Stimulated activated CD4-positive, alpha-beta T cell treated with anti-CD3 and anti-CD28 coated beads, Interleukin-12 subunit alpha, Interleukin-12 subunit beta, amount 100 ng/mL, for 4 hours (primary cell): ENCODE measurements at places on chromosomes 13 and 19.

DNA sequence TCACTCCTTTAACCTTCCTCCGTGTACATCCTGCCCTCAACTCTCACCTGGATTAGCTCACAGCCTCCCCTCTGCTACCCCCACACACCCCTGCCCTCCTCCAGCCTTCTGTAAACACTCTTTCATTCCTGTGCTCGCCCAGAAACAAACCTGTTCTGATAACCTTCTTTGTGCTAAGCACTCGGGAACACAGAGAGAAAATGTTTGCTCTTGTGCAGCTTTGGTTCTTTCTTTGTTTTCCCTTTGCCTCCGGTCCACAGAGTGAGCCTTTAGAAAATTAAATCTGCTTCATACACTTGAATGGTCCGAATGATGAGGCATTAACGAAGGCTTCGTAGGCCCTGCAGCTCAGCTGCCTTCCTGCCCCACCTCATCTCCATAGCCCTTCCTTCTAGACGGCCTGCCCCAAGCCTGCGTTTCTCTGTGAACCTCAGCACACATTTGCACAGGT, 6.6 kb upstream of the ZDHHC20 start:
- DNase-seq = no peak

DNA sequence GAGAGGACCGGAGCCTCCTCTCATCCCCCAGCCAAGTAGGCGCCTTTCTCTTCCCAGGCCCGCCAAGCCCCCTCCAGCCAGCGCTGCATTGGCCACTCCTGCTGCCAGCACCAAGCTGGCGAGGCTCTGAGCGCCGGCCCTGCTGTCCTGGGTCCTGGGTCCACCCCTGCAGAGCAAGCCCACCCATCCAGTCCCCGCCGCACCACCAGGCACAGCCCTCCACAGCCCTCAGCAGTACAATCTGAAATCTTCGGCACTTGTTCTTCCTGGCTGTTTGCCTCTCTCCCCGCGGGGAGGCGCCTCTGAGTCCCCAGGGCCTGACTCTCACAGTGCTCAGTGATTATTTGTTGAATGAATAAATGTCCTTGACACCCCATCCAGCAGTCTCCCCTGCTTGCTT, 236.4 kb upstream of the SGCG start:
- no peak for DNase-seq

GRCh38 chr13:46698910-46699460, 98.0 kb downstream of the ESD start:
- DNase-seq = no peak

DNA sequence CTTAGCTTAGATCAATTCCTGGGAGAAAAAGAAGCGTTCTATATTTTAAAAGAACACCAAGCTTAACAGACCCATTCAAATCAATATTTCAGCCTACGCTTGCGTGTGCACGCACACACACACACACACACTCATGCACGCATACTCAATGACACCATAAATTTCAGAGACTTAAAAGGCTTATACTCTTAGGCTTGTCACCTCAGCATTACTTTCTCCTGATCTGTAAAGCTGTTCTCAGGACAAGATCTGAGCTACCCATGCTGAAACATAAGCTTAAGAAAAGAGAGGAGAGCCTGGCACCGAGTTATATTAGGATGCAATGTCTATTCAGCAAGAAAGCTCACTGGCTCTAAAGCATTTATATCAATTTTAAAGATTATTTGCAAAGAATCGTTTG, 368.5 kb downstream of the FGF14 start:
- DNase-seq = no peak
